ENCODE measurements at places on chromosomes 16 and 17. TPM values are rescaled to one million over a fixed set of nuclear protein-coding genes. Genes with fewer than 3 reads are reported as not detected.

Gene CEP112
- total RNA-seq: 9.5 TPM

- no peaks in the 10 kb centered on the region for H3K27me3 ChIP-seq
- peaks cover 15% of the 10 kb centered on the region for H3K4me1 ChIP-seq
- peaks cover 16% of the 10 kb centered on the region for H3K36me3 ChIP-seq
- no peak for DNase-seq
Observed at GRCh38 chr17:46171939-46172338, 21.3 kb downstream of the KANSL1 start.

- no peak overlapping the region for H3K27ac ChIP-seq
- no peaks in the 10 kb centered on the region for H3K27me3 ChIP-seq
- no peak for DNase-seq
- peaks cover 15% of the 10 kb centered on the region for H3K36me3 ChIP-seq
- no peak overlapping the region for H3K4me3 ChIP-seq
- no peaks in the 10 kb centered on the region for H3K4me1 ChIP-seq
Observed at GRCh38 chr16:23687034-23687808, 8.5 kb downstream of the PLK1 start.

- H3K4me1 ChIP-seq: peaks cover 8% of the 10 kb centered on the region
- H3K36me3 ChIP-seq: no peaks in the 10 kb centered on the region
- DNase-seq: no peak
- H3K27me3 ChIP-seq: no peaks in the 10 kb centered on the region
- H3K27ac ChIP-seq: no peak overlapping the region
- H3K4me3 ChIP-seq: no peak overlapping the region
Observed at GRCh38 chr16:86594721-86595120, 16.4 kb downstream of the FOXL1 start.

DNA sequence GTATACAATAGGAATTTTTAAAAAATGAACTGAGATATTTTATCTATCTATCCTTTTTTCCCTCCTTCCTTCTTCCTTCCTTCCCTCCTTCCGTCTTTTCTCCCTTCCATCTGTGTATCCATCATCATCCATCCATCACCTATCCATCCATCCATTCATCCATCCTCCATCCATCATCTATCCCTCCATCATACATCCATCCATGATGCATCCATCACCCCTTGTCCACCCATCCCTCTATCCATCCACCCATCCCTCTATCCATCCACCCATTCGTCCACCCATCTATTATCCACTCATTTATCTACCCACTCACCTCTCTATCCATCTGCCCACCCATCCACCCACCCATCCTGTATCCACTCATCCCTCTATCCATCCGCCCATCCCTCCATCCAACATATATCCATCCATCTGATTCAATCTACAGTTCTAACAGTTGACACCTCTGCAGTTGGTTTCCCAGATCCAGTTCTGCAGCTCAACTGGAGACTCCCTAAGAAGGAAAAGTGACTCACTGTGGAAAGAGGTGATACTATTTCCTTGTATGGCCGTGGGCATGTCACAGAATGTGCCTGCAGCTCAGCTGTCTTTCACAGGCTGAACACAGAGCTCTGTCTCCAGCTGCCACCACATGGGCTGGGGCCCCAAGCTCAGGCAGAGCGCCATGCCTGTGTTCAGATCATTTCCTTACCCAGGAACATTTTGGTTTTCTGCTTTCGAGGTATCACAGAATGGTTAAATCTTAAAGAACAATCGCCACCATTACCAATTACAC, 130.8 kb downstream of the XYLT1 start:
- peaks cover 2% of the 10 kb centered on the region for H3K27me3 ChIP-seq
- DNase-seq: no peak
- no peak overlapping the region for H3K27ac ChIP-seq
- H3K36me3 ChIP-seq: no peaks in the 10 kb centered on the region
- H3K4me1 ChIP-seq: no peaks in the 10 kb centered on the region
- H3K4me3 ChIP-seq: no peak overlapping the region

GRCh38 chr16:30155188-30155587, 28.2 kb upstream of the CORO1A start:
- DNase-seq: no peak
- H3K4me3 ChIP-seq: no peak overlapping the region
- H3K27ac ChIP-seq: no peak overlapping the region

GRCh38 chr16:48011878-48012658, 143.7 kb downstream of the ABCC12 start:
- H3K4me3 ChIP-seq: no peak overlapping the region
- H3K27ac ChIP-seq: no peak overlapping the region
- H3K27me3 ChIP-seq: no peaks in the 10 kb centered on the region
- H3K36me3 ChIP-seq: no peaks in the 10 kb centered on the region
- no peaks in the 10 kb centered on the region for H3K4me1 ChIP-seq

Measured in Panc1 (cell line).